ENCODE measurements at places on chromosomes 2 and 18.

DNA sequence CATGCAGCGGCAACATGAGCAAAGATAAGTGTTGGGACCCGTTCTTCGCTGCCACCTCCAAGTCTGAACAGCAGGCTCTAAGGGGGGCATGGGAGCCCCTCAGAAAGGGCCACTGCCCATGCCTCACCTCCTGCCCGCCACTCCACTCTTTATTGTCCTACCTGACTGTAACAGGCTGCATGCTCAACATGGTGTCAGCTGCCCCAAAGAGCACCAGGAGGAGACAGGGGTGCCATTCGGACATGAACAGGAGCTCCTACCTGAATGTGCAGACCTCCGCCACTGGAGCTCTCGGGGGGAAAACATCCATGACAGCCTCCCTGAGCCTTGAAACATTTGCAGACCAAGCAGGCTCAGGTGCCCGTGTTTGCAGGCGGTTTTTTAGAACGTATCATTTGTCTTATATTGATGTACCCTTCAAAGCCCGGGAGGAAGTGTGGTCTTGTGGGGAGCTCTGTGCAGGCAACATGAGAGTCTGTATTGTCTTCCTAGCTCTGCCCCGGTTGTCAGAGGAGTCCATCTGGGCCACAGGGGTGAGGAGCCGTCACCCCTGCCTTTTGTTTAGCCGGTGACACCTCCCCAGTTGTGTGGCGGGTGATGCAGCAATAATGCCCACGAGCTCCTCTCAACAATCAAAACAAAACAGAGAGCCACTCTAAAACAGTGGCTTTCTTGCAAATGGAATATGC, 35.1 kb upstream of the CD8A start:
- DNase-seq: no peak

DNA sequence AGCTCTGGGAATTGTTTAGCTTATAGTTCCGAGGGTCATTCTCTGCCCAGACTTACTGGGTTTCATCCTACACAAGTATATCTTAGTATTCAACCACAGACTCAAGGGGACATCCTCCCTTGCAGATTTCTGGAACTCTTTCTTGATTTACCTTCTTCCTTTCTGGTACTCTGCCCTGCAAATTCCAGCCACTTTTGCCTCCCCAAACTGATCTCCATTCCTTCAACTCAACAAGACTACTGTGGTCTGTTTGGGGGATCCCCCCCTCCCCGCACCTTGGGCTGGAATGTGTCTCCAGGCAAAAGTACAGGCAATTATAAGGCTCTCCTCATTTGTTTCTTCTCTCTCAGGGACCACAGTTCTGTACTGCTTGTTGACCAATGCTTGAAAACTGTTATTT, 13.4 kb downstream of the PHOSPHO2 start:
- DNase-seq: no peak

GRCh38 chr2:74052732-74053710, 68.3 kb downstream of the TET3 start:
- no peak for DNase-seq

GRCh38 chr2:238079874-238080327, 19.1 kb downstream of the SCLY start:
- no peak for DNase-seq

GRCh38 chr2:120738786-120739437, 3.2 kb downstream of the GLI2 start:
- no peak for DNase-seq

DNA sequence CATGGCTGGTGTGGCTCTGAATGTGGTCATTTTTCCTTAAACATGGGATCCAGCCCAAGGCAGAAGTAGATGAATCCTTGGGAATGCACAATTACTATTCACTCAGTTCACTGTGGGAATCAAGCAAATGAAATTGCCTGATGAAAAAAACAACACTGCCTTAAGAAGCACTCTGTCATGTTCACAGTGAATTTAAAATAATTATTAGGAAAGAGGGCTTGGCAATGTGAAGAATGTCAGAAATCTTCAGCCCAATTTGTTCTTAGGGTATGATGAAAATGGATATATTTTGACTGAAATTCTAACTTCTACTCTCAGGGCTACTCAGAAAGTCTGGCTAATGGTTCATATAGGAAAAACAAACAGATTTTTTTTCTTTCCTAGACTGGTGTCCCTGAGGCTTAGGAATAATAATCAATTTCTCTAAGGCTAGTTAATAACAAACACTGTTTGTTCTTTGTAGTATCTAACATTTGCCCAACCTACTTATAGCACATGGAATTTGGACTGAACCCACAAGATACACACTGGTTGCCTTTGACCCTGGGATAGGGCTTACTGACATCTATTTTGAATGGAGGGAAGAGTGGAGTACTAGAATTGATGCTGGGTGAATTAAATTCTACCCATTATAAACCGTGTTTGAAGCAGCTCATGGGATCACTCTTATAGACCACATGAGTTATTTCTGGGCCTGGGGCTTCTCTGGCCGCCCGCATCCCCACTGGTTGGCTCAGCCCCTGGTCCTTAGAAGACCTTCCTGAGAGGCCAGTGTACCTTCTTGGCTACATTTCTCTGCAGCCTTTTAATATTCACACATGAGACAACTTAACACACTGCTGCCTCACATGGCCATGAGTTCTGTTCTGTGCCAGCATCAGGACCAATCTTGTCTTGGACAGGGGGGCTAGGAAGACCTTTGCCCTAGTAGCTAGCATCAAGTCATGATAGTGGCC, 8.3 kb upstream of the MRPL33 start:
- no peak for DNase-seq

DNA sequence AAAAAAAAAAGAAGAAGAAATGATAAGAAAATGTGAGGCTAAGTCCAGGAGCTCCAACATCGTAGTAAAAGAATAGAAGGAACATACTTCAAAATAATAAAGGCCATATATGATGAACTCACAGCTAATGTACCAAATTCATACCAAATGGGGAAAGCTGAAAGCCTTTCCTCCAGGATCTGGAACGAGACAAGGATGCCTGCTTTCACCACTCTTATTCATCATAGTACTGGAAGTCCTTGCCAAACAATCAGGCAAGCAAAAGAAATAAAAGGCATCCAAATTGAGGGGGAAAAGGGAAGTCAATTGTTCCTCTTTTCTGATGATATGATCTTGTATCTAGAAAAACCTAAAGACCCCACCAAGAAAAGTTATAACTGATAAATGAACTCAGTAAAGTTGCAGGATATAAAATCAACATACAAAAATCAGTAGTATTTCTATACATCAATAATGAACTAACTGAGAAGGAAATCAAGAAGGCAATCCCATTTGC, 170.6 kb downstream of the METTL4 start:
- no peak for DNase-seq

GRCh38 chr2:37551783-37552182, 119.7 kb downstream of the CDC42EP3 start:
- no peak for DNase-seq

DNA sequence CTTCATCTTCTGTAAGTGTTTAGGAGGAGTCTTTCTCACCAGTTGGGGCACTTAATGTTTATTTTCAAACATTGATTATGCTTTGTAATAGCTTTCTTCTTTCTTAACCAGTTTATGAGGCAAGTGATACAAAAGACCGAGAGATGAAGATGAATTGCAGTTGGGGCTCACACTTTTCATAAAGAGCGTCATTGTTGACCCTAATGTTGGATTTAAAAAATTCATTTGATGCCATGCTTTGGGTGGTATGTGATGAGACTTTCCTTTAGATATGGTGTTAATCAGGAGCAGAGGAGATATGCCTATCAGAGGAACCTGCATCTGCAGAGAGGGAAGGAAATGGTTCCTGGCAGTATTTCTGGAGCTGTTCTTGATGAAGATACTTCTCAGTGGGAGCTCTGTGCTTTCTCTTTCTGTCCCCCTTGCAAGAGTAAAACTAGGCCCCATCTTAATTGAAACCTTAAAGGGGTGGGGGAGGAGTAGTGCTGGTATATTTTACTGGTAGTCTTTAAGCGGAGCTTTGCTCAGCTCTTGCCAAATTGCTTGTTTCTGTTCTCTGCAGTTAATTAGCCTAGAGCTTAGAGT, 2.3 kb downstream of the EML4 start:
- no peak for DNase-seq

- no peak for DNase-seq
Observed at GRCh38 chr2:203673933-203674332, 32.5 kb upstream of the CD28 start.

- no peak for DNase-seq
Observed at GRCh38 chr2:234535464-234535863, 38.6 kb upstream of the ARL4C start.
